Activated naive CD8-positive, alpha-beta T cell treated with anti-CD3 and anti-CD28 coated beads for 36 hours (primary cell): ENCODE measurements at places on chromosomes 1 and 21.

DNA sequence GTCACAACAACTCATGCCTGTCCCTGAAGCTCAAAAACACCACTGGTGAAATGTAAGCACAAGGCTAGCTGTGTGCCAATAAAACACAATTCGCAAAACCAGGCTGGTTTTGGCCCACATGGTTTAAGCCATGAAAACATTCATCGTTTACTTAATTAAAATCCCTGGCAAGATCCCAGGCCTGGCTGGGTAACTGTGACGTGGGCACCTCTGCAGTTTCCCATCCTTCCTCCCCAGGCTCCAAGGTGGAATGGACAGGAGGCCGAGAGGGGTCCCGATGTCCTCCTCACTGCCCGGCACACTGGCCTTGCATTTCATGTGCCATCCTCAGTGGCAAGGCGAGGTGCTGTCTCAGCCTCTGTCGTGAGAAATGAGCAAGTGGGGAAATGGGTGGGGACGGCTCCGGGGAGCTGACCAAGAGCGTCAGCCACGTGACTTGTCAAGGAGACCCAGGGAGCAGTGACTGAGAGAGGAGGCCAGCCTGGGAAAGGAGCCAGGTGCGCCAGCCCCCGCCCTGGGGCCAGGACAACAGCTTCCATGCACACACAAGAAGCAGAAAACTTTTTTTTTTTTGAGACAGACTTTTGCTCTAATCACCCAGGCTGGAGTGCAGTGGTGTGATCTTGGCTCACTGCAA lies 153.1 kb upstream of the RAB4A start:
- no peak for DNase-seq

DNA sequence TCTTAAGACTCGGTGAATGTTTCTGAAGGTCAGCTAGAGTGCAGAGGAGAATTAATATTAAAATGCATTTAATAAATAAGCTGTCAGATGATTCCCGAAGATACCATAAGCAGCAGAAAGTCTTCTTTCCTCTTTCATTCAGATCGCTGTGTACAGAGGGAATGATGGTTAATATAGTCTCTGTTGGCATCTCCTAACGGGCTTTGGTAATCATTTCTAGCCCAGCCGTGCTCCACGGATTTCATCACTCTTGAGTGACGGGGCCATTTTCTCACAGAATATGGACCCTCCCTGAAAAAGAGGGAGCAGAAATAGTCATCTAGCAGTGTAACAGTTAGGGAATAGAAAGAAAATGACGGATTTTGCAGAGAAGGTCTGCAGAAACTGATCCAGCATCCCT lies 103.1 kb downstream of the ST6GALNAC3 start:
- DNase-seq, result no peak

GRCh38 chr1:42753070-42753469 lies 13.0 kb upstream of the CLDN19 start:
- no peak for DNase-seq

- DNase-seq, result no peak
Measured at GRCh38 chr1:51605961-51606723, 10.8 kb upstream of the OSBPL9 start.

DNA sequence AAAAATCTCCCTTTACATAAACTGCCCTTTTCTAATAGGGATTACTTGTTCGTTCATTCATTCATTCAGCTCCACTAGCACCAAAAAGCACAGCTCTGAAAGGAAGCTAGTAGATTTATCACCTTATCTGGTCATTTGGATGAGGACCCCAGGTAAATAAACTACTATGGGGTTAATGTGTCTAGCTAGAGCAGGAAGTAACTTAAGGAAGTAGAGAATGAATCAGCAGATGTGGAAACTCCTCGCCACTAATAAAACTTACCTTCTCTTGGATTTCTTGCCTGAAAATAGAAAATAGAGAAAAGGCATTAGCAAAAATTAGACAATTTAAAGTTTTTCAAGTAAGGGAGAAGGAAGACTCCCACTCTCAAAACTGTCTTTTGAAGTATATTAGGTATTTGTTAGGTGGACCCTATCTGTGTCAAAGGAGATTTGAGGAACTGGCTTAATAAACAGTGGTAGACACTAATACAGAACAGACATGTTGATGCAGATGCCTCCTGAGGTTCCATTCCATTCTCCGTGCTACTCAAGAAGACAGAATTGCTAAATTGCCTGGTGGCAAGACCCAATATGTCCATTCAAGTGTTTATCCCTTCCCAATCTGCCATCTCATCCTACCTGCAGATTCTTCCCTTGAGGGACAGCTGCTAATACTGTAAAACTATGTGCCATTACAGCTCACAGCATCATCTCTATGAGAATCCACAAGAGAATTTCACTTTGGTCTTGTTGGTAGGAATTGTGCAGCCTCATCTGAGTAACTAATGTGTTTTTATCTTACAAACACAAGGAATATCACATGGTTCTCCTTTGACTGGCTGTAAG lies 14.9 kb downstream of the SELL start:
- DNase-seq, result no peak

- DNase-seq, result no peak
Measured at GRCh38 chr1:52482326-52483004, 70.4 kb downstream of the TUT4 start.

- DNase-seq, result no peak
Measured at GRCh38 chr1:243286409-243287122, 30.7 kb downstream of the SDCCAG8 start.
